Ovary (tissue), 10 donors: ENCODE measurements at places on chromosomes 3 and 15. TPM values are rescaled to one million over a fixed set of nuclear protein-coding genes. Genes with fewer than 3 reads are reported as not detected.

The GOLGA6D gene
- 0.07 TPM for total RNA-seq

The CALML4 gene
- 2.9 TPM for total RNA-seq

The CCDC54 gene
- total RNA-seq = not detected

The REC114 gene
- total RNA-seq = not detected

The SCAANT1 gene
- total RNA-seq = not detected

The PML gene
- total RNA-seq = 49.4 TPM

The GASK1A gene
- 26.9 TPM for total RNA-seq

The PGBD4 gene
- total RNA-seq = 1.4 TPM

The KLF15 gene
- total RNA-seq = 83.3 TPM

The GHSR gene
- not detected for total RNA-seq

The PLSCR5 gene
- not detected for total RNA-seq

DNA sequence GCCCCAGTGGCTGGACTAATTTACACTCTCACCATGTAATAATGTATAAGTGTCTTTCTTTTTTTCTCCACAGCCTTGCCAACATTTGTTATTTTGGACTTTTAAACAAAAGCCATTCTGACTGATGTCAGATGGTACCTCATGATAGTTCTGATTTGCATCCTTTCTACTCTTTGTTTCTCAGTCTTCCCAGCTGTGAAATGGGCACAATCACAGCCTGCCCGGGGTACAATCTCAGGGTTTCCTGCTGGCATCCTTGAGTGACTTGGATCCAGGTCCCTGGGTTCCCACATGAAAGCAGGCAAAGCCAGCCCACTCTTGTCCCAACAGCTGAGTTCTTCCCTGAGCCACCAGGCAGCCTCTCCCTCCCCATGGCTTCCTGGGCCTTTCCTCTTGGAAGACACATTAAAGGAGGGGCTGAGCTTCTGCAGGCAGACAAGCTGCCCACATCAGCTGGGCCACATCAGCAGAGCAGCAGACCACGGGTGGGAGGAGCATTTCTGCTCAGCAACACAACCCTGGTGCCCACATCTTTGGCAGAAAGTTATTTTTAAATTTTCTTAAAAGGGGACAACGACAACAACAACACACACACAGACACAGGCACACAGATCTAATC lies 82.0 kb downstream of the MYLK start:
- DNase-seq = no peak

DNA sequence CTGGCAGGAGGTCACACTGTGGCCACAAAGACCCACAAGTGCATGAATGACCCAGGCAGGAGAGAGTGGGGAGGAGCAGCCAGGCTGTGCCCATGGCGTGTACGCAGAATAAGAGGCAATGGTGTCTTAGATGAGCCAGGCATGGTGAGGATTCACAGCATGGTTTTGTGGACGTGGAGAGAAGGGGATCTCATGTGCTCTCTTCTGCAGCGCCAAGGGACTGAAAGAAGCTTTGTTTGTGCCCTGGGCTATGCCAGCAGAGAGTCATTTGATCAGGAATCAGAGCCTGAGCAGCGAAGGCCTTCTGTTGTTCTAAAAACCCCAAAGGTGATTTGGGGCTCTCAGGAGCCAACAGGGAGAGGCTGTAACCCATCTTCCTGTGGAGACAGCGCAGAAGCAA lies 18.7 kb upstream of the RPP14 start:
- DNase-seq = no peak

GRCh38 chr3:134666466-134666865 lies 15.6 kb upstream of the KY start:
- no peak for DNase-seq

DNA sequence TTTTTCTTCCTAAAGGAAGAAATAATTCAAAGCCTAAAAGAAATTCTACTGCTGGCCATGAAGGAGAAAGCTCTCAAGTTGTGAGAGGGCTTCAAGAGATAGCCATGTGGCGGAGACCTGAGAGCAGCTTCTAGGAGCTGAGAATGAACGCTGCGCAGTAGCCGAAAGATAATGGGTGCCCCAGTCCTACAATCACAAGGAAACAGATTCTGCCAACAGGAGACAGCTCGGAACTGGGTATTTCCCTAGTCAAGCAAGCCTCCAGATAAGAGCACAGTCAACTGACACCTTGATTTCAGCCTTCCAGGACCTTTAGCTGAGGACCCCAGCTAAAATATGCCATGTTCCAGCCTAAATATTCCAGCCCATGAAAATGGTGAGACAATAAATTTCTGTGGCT lies 824.1 kb downstream of the FHIT start:
- DNase-seq = no peak

DNA sequence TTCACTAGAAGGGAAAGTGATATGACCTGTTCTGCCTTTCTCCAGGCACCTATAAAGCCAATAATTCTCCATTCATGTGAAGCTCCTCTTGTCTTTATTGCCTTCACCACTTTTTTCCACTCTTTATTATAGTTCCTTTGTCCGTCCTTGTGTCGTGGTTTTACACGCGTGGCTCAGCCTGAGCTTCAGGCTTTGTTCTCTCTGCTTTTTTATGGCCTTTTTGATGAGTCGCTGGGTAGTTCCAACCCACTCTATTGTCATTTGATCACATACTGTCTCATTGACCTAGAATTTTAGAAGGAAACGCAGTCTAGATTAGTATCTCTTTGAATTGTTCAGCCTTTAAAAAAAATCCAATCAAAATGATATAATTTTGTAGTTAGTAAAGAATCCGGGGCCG lies 403.2 kb downstream of the PTPRG start:
- DNase-seq = no peak

- peak; percentile 74 for DNase-seq
These were observed at the start of gene ZNF770 for GRCh38 chr15:34988027-34988902. ZNF770 (minus strand) TSS chr15:34988287; CDS start chr15:34983434, 4,853 bp downstream.

DNA sequence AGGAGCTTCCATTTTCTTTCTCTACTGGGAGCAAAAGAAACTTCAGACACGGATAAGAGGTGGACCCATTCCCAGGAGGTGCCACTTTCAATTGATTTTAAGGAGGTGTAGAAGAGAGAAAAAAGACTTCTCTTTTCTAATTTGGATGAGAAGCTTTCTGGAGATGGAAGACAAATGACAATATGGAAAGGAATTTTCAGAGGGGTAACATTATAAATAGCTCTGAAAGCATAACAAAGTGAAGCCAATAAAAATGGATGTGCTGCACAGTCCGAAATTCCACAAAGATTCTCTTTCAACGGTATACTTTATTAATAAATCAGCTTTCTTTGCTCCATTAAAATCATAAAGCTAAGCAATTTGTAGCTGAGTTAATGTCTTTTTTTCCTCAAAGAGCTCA lies 607.2 kb upstream of the MDFIC2 start:
- no peak for DNase-seq

DNA sequence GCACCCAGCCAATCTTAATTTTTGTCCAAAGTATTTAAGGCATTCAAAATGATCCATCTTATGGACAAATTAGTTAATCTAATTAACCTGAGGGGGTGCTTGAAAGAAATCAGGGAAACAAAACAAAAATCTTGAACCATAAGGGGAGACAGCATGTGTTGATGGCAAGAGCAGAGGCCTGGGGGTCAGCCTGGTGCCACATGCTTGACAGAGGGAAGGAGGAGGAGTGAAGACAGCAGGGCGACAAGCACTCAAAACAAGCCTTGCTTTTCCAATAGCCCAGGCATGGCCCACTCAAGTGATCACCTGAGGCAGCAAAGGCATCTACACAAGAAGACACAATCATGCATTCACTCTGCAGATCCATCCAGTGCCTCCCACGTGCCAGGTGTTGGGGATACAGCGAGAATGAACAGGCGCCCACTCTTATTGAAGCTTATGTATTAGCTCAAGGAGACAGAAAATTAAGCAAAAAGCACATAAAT lies 25.0 kb upstream of the MGLL start:
- no peak for DNase-seq

DNA sequence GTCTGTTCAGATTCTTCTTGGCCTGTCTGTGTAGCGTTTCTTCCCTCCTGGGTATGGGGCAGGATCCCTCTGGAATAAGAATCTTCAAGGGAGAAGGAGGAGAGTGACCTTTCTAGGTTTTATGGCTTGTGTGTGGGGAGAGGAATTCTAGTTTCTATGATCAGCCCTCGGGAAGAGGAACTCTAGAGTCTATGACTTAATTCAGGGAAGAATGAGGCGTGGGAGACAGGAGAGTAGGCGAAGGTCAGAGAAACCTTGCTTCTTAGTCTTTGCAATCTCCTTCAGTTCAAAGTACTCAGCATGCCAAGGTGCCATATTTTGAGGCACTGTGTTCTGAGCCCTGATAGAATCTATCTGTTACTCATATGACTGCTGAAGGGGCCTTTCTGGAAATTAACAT lies 99.2 kb upstream of the C3orf80 start:
- DNase-seq = no peak

GRCh38 chr3:156559321-156559720 lies 4.4 kb upstream of the SSR3 start:
- DNase-seq = no peak

DNA sequence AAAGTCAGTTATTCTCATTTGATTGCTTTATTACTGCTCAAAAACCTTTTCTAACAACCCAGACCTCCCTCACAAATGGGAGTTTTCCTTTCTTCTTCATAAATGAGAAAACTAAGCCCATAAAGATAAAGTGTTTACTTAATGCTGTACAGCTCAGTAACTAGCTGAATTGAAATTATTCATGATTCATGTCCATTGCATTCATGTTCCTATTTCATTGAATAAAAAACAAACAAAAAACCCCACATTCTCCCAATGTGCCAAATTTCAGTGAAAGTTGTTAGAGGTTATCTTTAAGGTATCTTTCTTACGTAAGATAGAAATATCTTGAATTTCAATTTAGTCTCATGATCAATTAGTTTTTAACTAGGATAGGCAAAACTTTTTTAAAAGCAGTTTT lies 2.8 kb downstream of the PLSCR2 start:
- DNase-seq = no peak

GRCh38 chr15:77104155-77104554 lies 33.2 kb upstream of the TSPAN3 start:
- DNase-seq = no peak

- DNase-seq = no peak
These were observed 612.2 kb downstream of the RBMS3 start for GRCh38 chr3:29892976-29893554.

DNA sequence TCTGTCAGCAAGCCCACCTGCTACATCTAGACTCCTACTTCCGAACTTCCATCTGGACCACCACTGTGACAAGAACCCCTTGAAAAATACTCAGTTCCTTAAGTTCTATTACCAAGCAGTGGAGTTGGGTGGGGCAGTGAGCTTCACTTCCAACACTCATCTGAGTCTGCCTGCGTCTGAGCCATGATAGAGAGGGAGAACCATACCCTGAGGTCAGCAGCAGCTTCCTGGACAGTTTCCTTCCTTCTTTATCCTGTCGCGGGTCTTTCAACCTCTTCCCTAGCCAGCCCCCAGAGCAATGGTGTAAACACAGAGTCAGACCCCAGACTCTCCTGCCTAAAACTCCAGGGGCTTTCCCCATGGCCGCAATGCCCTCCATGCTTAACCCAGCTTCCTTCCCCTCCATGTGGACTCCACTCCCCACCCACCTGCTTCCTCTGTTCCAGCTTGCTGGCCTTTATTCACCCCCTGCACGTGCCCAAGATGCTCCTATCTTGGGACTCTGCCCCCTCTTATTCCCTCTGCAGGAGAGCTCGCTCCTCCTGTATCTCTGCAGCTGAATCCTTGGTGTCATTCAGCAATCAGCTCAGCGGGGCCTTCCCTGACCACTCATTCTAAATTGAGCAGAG lies 211.2 kb downstream of the SHQ1 start:
- DNase-seq = no peak

- DNase-seq = no peak
These were observed 164.3 kb upstream of the IL12A start for GRCh38 chr3:159824333-159824732.

GRCh38 chr3:145900056-145900829 lies 260.7 kb downstream of the PLOD2 start:
- no peak for DNase-seq

DNA sequence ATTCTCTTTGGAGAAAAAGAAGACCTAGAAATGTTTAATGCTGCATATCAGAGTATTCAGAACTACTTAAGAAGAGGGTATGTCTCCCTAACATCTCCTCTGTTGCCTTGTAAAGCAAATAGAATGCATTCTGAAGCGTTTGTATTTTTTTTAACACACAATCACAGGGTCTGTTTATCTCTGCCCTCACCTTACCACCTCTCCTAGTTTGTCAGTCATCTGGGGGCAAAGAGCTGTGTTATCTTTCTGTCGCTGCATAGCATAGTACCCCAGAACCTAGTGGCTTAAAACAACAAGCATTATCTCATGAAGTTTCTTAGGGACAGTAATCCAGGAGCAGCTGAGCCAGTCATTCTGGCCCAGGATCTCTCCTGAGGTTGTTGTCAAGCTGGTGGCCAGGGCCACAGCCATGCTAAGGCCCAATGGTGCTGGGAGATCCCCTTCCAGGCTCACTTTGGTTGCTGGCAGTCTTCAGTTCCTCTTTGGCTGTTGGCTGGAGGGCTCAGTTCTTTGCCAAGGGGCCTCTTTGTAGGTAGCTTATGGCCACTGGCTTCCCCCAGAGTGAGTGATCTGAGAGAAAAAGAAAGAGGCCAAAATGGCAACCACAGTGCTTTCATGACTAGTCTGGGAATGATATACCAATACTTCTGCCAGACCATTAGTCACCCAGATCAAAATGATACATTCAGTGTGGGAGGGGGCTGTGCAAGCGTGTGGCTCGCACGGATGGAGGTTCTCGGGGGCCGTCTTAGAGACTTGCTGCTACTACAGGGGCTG lies 17.8 kb downstream of the EDEM1 start:
- DNase-seq = no peak

GRCh38 chr3:193774272-193774915 lies 181.4 kb downstream of the OPA1 start:
- no peak for DNase-seq

DNA sequence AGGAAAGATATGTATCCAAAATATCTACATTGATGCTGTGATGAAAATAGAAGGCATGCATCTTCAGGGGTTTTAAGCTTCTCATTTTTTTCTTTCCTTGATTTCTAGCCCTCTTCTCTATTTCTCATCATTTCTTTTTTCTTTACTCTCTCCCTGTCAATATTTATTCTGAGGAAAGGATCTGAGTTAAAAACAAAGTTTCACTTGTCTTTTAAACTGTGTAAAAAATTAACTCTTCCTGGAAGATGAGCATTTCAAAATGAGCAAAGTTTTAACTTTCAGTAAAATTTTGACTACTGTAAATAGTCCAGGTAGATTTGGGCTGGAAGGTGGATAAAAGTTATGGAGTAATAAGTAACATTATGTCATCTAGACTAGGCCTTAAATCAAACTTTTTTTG lies 500.2 kb upstream of the GBE1 start:
- no peak for DNase-seq

- peak; percentile 36 for DNase-seq
These were observed 179.9 kb upstream of the THBS1 start for GRCh38 chr15:39400821-39401550.

GRCh38 chr3:84209474-84209873 lies 749.3 kb upstream of the CADM2 start:
- DNase-seq = no peak

GRCh38 chr15:67731112-67731721 lies 94.1 kb upstream of the SKOR1 start:
- no peak for DNase-seq
